ENCODE measurements at places on chromosomes 1 and 21.

DNA sequence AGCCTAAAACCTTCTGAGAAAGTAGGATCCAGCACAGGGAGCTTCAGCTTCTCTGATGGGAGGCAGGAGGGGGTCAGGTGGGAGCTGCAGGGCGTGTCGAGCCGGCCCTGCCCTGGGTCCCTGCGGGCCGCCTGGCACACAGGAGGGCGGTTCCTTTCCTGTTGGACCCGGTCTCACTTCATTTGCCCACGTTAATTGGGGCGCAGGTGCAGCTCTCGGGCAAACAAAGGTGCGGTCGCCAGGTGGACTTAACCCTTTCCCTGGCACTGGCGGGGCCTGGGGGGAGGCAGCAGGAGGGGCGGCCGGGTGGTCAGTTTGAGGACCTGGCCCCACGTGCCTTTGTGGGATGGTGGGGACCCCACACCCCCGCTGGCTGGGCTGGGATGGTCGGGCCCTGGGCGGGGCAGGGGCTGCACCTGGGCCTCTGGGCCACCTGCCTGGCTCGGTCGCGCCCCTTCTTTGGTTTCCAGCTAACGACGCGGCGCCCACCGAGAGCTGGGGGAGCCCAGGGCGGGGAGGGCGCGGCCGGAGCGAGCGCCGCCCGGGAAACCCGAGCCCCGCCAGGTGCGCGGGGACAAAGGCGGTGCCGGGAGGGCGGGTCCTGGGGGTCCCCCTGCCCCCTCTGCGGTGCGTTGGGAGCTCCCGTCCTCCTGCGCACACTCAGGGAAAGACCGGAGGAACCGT is 20.8 kb upstream of the C1orf159 start:
- DNase-seq = peak; percentile 39

DNA sequence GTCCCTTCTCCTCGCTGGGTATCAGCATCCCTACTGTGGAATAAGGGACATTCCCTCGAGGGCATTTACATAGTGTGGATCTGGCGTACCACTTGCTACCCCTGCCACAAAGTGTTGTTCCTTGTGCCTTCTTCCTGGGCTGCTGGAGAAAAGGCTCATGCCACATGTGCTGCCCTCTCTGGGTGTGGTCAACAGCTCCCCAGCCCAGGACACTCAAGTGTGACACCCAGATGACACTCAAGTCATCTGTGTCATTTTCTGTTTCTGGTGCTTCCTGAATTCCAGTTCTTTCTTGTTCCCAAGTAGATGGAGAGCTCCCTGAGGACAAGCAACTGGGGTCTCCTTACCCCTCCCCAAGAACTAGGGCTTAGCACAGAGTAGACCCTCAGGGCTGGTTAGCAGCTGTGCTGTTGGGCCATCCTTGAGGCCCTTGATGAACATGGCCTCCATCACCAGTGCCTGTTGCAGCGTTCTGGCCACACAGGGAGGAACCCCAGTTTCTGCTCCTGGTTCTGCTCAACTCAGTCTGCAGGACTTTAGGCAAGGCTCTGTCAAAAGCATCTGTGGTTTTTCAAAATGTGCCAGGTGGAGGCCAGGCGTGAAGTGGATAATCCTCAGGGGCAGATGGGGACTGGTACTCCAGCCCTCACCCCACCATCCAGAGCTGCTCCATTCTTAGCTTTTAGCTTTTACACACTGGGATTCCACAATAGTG is 49.0 kb upstream of the CLIC4 start:
- DNase-seq = no peak

DNA sequence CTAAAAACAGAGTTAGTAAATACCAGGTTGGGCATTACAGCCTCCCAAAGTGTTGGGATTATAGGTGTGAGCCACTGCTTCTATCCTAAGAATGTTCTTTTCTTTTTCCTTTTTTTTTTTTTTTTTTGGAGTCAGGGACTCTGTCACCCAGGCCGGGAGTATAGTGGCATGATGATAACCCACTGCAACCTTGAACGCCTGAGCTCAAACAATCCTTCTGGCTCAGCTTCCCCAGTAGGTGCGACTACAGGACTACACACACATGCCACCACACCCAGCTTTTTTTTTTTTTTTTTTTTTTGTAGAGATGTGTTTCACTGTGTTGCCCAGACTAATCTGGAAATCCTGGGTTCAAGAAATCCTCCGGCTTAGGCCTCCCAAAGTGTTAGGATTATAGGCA is 5.9 kb downstream of the ZBTB8OS start:
- no peak for DNase-seq

DNA sequence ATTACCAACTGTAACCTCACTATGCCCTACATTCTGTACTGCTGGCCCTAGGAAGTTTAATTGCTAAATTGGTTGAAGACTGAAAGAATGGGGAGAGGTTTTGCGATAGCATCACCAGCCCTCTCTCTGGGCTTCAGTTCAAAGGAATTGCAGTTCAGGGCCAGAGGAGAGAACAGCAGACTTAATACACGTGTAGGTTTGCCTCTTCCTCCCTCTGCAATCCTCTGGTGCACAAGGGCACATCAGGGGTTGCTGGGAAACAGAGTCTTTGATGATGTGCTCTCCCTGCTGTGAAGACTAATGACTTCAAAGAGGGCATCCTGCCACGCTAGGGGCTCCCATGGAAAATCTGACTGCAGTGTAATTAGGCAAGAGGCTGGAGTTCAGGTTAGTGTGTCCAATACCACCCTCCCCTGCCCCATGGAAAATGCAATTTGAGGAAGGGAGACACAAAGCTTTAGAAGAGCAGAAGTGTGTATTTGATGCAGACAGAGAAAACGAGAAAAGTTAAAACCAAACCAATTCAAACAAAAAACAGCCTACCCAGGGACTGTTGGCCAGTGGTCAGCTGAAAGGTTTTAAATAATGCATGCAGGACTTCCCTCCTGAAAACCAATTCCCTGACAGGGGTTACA is 167.9 kb downstream of the ASTN1 start:
- no peak for DNase-seq

DNA sequence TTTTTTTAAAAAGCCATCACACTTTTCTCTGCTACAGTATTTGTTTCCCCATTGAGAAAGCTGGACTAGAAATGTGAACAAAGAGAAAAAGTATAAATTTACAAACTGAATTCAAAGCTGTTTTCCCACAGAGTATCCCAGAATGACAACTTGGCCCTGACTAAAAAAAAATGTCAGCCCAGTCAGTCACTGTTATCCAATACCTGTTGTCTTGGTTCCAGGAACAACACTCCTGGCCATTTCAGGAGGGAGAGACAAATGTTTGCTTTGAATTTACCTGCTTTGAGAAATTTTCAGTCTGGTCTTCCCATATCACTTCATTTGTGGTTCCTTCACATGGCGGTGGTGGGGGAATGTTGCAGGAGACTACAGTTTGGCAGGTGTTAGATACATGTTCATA is 46.2 kb downstream of the COLGALT2 start:
- no peak for DNase-seq

DNA sequence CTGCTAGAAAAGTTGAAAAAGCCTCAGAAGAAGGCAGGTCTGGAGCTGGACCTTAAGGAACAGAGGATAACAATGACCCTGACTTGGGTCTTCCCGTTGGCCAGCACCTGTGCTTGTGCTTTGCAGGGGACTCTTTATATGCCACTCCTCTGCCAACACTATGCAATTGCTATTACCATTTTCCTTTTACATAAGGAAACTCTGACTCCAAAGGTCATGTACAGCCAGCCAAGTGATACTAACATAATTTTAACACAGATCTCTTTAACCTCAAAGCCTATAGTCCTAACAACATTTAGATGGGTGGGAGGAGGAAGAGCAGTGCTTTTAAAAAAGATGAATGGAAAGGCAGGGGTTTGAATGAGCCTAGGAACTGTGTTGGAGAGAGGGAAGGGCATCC is 106.6 kb upstream of the RAB4A start:
- no peak for DNase-seq

DNA sequence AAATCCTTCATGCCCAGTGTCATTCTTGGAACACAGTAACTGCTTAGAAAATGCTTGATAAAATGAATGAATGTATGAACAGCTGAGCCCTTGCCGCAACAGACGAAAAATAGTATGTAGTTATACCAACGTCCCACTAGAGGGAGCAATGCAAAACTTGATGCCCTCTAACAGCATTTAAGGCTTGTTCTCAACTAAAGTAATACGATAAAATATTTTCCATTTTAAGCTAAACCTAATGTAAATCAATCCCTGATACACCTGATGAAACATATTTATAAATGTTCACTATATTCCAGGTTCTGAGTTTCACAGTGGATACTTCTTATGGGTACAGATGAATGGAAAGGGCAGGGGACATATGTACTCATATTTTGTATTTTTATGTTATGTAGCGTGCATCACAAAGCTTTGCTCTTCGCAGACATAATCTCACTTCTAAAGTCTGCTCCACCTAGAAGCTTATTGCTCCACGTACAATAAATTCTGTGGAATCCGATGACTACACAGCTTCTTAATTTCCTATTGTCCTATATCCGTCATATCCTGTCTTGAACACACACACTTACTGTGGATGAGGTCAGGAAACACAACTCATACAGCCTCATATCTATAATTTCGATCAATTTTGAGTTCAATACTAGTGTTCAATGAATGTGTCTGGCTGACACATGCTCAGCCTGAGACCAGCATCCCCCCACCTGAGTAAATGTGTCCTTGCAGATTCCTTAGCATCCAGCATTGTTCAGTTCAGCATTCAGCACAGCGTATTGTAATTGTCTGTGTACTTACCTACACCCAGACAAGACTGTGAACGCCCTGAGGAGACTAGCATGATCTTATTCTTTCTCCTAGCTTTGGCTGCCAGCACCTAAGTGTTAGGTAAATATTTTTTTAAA is 4.4 kb upstream of the UTP25 start:
- DNase-seq = no peak

GRCh38 chr1:65310078-65310587 is 790 bp downstream of the DNAJC6 start:
- DNase-seq = no peak
